Activated naive CD4-positive, alpha-beta T cell treated with anti-CD3 and anti-CD28 coated beads, Interleukin-2, amount 10 ng/mL, durations not matched to agents 7 days and 5 days (primary cell): ENCODE measurements at places on chromosomes 5 and 9.

DNA sequence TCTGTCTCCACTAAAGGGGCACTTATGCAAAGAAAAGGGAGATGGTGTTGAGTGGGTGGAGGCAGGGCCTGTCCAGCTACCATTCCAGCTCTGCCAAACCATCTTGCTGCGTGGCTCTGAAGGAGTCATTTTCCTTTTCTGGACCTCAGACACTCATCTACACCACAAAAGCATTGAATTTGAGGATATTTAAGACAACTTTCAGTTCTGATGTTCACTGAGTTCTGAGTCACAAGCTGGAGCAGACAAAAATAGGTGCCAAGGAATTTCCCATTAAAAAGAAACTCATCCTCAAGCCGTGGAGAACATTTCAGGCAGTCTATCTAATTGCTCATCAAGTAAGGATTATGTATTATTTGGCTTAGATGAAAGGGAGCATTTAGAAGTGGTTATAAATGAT lies 195.0 kb upstream of the TBC1D2 start:
- no peak for DNase-seq

GRCh38 chr5:36056422-36056821 lies 10.3 kb downstream of the UGT3A2 start:
- no peak for DNase-seq

- DNase-seq = no peak
Observed at GRCh38 chr5:95163079-95163478, 121.8 kb downstream of the MCTP1 start.

DNA sequence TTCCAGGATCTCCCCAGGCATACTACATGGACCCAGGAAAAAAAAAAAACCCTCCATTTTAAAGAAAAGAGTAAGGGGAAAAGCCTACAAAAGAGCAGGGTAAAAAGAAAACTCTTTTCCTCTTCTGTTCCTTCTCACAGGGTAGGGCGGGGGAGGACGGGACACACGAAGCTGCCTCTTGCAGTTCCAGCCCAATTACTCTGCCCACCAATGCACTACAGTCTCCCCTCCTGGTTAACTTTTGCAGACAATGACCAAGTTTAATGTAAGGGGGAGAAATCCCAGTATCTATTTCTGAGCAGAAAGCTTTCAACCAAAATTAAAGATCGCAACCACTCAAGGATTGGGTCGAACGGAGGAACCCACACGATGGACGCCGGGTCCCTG lies 1.3 kb downstream of the BRD3 start:
- peak; percentile 30 for DNase-seq

DNA sequence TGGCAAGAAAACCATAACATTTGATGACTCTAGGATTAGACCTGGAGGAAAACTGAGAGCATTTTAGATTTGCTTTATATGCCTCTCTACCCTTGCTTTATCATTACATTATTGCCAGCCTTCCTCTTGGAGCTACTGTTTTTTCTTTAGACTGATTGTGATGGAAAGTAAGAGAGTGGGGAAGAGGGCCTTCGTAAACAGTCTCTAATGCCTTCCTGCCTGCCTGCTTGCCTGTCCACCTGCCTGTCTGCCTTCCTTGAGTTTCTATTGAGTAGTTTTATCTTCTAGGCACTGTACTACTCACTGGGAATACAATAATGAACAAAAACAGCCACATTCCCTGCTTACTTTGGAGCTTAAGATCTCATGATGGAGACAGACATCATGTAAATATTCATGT lies 189.3 kb downstream of the TRPM3 start:
- no peak for DNase-seq

DNA sequence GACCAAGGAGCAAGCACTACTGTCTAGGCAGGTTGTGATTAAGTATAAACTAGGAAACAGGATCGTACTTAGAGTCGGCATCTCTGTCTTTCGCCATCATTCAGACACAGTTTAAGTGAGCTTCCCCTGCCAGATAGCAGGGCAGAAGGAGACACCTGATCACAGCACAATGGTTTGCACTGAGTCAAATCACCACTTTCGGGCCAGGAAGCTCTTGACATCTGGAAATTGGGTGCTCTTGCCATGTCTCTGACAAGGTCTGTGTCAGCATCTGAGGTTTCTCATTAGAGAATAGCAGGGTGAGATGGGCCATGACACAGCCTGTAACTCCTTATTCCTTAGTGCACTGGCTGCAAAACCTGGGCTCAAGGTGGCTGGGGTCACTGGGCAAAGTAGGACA lies 8.3 kb downstream of the ADRB2 start:
- DNase-seq = no peak

- no peak for DNase-seq
Observed at GRCh38 chr9:95192631-95193030, 124.9 kb downstream of the FANCC start.

GRCh38 chr5:107247427-107247826 lies 423.3 kb downstream of the EFNA5 start:
- no peak for DNase-seq

DNA sequence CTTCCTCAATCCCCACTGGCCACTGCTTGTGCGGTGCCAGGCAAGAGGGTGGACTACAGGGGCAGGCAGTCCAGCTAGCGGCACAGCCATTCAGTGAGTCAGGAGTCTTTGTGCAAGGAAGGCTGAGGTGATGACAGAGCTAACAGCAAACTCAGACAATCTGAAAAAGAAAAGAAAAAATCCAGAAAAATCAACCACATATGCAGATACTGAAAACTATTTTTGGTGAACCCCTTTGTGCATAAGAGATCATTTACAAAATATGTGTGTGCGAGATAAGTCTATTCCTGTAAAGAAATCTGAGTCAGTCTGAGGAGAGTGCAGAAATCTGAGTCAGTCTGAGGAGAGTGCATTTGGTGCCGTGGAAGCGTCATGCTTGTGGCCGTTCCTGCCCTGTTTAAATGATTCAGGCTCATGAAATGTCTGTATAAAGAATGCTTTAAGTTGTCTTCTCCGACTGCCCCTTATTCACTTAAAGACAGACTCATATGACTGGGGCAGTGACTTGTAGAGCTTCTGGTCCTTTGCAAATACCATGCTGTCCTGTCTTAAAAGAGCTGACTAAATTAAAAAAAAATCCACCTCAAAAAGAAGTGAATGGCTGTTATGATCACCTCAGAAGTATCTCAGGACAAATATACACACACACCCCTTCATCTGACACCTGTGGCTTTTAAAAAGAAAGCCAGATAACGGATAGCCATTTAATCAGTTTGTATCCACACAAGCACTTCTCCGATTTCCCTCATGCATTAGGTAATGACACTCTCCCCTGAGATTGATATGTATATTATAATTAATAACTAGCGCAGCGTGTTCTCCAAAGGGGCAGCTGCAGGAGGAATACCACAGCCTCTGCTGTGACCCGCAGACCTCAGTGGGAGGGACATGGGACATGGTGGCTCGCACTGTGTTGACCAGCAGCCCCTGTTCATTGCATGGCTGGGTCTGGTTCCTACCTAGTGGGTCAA lies 47.3 kb downstream of the TRIO start:
- DNase-seq = no peak

GRCh38 chr5:150080696-150081435 lies 5.5 kb downstream of the CSF1R start:
- no peak for DNase-seq

DNA sequence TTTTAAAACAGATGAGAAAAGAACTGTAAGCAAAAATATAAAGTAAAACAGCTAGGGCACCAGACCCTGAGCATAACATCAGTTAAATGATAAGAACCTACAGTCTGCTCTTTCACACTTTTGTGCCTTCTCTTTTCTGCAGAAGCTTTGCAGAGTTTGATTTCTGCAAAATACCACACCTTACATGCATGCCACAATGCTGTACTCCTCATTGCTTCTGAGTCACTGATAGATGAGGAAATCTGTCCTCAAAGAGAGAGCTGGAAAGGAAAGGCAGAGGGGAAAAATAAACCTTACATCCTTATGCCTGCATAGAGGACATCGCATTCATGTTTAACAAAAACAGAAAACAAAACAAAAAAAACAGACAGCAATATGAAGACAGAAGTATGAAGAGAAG lies 142.9 kb downstream of the ATPSCKMT start:
- DNase-seq = no peak

GRCh38 chr9:4640027-4640426 lies 22.1 kb upstream of the PLPP6 start:
- DNase-seq = peak; percentile 71

DNA sequence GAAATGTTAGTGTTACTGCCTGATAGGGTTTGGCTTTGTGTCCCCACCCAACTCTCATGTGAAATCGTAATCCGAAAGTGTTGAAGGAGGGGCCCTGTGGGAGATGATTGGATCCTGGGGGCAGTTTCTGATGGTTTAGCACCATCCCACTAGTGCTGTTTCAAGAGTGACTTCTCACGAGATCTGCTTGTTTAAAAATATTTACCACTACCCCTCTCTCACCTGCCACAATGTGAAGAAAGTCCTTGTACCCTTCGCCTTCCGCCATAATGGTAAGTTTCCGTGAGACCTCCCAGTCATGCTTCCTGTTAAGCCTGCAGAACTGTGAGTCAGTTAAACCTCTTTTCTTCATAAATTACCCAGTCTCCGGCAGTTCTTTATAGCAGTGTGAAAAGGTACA lies 2.6 kb upstream of the RFX3 start:
- peak; percentile 62 for DNase-seq

- DNase-seq = no peak
Observed at GRCh38 chr5:43840424-43841125, 237.6 kb downstream of the NNT start.

- DNase-seq = no peak
Observed at GRCh38 chr5:137446615-137447014, 52.5 kb downstream of the SPOCK1 start.

- DNase-seq = no peak
Observed at GRCh38 chr5:154329519-154330040, 116.2 kb upstream of the SAP30L start.

- peak; percentile 39 for DNase-seq
Observed at GRCh38 chr5:172274951-172275753, 8.4 kb downstream of the UBTD2 start.

DNA sequence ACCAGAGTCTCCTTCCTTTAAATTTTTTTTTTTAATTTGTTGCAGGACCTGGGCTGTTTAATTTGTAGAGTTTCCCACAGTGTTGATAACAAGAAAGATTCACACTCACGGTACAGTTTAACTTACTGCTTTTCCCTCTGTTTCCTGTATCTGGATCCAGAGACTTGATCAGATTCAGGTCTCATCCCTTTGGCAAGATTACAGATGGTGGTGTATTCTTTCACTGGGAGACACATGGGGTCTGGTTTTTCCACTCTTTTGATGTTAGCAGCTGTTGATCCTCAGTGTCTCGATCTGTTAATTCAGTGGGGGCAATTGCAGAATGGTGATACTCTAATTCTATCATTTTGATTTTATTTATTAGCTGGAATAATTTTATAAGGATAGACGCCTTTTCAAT lies 75.4 kb upstream of the TNFAIP8 start:
- DNase-seq = no peak

- DNase-seq = peak; percentile 8
Observed at GRCh38 chr9:134031783-134032182, 6.5 kb downstream of the BRD3OS start.

DNA sequence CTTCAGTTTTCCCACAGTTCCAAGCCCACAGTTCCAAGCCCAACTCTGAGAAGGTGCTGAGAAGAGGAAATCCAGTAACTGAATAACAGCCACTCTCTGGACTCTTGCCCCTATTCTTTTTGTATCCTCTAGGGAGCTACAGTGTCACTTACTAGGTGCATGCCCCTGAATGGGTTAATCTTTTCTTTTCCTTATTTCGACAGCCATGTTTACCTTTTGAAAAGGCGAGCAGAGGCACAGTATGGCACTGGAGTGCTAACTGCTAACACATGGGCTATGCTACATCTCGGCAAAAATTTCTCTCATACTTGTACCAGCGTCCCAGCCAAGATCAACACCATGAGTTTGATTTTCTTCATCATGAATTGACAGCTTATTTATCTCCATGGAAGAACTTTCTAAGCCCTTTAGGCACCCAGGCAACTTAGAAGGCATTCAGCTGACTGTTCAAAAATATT lies 222.6 kb downstream of the EBF1 start:
- no peak for DNase-seq

DNA sequence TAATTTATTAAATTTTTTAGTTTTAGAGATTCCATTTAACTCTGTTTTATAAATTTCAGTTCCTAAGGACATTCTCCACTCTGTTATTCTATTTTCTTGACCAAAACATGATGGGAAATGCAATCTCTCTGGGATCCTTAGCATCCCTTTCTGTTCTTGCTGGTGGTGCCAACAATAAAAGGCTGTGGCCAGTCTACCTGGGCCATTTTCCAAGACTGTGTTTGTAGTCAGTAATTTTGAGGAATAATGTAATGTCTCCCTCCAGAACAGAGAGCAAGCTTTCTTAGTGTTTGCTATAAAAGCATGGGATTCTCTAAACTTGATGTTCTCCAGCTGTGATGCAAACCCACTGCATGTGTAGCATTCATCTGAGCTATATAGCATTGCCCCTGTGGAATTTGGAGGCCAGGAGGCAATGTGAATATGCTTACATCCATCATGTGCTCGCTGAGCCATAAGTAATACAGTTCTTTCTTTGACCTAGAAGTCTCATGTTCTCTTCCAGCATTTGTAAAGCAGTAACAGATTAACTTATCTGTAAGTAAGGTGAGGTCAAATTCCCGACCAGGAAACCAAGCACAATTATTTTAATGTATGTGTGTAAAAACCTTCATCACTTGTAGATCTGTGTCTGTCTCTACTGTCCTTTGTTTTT lies 211.5 kb upstream of the TAS2R1 start:
- DNase-seq = no peak

- no peak for DNase-seq
Observed at GRCh38 chr5:167565189-167565954, 726.1 kb upstream of the WWC1 start.

DNA sequence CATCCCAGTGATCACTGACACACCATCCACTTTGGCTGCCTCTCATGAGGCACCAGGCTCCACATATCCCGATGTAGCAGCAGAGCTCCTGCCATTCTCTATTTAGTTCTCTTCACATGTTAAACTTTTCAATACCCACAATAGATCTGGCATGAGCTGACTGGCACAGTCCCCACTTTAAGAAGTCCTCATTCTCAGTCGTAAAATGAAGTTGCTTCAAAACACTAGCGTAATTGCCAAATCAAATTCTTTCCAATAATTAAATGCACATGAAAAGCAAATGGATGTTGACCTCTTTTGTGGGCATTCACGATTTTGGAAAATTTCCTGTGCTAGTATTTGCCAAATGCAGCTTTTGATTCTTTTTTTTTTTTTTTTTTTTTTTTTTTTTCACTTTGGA lies 32.4 kb downstream of the HAPLN1 start:
- no peak for DNase-seq

DNA sequence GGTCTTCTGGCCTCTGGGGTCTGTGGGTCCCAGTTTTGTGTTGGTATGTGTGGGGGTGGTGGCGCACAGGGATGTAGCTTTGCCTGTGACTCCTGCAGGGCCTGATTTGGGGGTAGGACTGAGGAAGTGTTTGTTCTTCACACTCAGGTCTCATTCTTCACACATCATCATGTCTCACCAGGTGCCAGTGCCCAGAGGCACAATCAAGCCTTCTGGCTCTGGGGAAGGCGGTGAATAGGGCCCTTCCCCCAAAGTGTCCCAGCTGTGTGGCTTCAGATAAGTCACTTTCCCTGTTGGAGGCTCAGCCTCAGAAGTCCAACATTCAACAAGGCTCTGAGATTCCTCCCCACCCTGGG lies 5.1 kb downstream of the DBN1 start:
- no peak for DNase-seq

- no peak for DNase-seq
Observed at GRCh38 chr9:1536522-1537170, 478.5 kb upstream of the SMARCA2 start.

- no peak for DNase-seq
Observed at GRCh38 chr9:134314950-134315715, 11.1 kb upstream of the RXRA start.

- no peak for DNase-seq
Observed at GRCh38 chr5:59562756-59563389, 330.7 kb downstream of the PDE4D start.
